ENCODE measurements at places on chromosomes 6 and 20.

- DNase-seq = no peak
Observed at GRCh38 chr6:87829622-87830121, 127.6 kb upstream of the AKIRIN2 start.

DNA sequence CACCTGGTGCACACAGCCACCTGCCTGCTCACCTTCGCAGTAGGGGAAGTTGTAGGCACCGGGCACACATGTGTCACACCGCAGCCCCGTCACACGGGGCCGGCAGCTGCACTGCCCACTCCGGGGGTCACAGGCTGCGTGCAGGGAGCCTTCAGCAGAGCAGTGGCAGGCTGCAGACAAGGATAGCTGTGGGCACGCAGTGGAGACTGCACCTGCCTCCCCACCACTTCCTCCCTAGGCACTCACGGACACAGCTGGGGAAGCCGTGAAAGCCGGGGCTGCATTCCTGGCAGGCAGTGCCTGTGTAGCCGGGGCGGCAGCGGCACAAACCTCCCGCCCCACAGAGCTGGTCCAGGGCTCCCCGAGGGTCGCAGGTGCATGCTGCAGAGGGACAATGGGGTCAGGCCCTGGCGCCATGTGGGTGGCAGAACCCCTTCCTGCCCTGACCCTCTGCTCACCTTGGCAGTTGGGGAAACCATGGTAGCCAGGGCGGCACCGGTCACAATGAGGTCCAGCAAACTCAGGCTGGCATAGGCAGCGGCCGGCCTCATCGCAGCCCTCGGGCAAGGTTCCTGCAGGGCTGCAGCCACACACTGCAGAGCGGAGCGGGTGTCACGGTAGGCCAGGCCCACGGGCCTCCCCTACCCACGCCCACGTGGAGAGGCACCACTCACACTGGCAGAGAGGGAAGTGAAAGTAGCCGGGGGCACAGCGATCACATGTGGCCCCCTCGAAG is 29.4 kb downstream of the LAMA5 start:
- no peak for DNase-seq

DNA sequence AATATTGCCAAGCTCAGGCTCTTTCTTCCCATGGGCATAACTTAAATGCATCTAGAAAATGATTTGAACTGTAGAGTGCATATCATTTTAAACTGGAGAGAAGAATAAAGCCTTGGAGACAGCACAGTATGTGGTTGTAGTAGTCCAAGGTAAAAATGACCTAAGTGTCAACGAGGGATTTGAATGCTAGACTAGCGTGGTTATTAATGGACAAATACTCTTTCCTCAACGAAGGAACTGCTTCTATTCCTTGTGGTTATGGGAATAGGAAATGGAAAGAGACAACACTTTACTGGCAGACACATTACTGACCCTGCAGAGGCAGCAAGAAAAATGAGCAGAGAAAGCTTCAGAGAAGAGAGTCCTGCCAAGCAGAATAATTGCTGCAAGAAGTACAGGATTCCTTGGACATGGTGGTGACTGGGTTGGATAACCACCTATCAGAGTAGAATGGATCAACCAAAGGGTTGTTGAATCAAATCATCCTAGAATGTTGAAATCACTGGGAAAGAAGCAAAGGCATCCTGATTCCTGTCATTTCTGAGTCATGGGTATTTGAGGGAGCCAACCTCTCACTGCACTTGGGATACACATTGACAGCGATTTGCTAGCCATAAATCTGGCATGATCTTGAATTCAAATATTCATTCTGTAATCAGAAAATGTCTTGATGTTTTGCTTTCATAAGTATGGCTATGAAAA is 258.1 kb upstream of the EPHA7 start:
- no peak for DNase-seq

DNA sequence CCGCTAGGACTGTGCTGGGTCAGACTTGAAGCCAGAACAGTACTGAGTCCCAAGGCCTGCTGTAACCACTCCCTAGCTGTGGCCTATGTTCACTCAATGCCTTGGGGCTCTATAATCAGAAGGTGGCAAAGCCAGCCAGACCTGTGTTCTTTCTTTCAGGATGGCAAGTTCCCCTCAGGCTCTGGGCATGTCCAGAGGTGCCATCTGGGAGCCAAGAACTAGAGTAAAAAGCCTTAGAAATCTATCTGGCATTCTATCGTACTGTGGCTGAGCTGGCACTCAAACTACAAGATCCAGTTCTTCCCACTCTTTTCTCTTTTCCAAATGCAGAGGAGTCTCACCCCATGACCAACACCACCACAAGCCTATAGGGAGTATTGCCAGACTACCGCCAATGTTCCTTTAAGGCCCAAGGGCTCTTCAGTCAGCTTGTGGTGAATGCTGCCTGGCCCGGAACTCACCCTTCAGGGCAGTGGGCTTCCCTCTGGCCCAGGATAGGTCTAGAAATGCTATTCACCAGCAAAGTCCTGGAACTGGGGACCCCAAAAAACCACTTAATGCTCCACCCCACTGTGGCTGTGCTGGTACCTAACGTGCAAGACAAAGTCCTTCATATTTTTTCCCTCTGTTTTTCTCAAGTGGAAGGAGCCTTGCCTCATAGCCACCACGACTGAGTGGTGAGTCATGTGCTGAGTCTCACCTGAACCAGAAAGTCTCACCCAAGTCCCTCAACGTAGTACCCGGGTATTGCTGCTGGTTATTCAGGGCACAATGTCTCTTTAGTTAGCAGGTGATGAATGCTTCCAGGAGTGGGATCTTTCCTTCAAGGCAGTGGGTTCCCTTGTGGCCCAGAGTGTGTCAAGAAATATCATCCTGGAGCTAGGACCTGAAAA is 8.6 kb upstream of the SIRPB2 start:
- DNase-seq = no peak

DNA sequence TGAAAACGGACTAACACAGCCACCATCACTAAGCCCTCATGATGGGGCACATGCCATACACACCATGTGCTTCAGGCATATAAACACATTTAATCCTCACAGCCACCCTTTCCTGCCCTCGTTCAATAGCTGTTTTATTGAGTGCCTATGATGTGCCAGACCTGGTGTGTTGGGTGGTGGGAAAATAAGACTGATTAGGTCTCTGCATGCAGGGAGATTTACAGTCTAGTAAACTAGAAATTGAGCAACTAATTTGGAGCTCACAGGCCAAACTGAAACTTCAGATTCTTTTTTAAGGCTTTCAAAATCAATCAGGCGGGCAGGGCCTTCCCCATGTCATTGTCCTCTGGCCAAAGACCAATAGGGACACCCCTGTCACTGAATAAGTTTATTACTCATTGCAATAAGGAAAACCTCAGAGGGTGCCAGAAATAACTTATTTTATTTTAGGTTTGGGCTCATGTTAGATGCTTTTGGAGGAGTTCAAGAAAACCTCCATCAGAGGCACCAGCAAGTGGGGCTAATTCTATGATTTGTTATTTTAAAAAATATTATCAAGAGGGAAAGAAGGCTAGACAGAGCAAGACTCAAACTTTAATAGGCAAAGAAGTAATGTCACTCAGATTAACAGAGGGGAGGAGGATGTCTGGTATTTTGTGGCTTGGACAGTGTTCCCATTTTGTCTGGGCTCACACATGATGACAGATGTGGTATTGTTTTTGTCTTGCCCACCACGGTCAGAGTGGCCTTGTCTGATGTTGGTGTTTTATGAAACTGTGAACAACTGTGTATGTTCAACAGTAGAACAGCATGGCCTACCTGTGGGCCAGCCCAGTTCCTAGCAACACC is 12.0 kb downstream of the ZFP64 start:
- no peak for DNase-seq

GRCh38 chr6:147142684-147143245 is 61.5 kb upstream of the STXBP5 start:
- DNase-seq = no peak

- no peak for DNase-seq
Observed at GRCh38 chr20:48906221-48906877, 15.2 kb upstream of the ARFGEF2 start.

GRCh38 chr20:18909254-18909653 is 95.7 kb downstream of the SCP2D1 start:
- no peak for DNase-seq

DNA sequence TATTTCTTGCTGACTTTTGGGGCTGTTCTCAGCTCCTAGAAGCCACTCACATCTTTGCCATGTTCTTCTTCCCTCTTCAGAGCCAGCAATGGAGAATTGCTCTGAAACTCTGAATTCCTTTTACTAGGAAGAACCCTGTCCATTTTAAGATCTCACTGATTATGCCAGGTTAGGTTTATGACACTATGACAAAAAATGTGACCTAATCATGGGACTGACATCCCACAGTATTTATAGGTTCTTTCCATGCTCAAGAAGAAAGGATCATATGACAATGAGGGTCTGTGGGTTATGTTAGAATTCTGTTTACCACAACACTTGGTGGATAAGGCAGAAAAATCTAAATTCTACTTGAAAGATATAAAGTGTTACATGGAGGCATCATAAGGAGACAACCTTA is 263.3 kb upstream of the CITED2 start:
- no peak for DNase-seq
